Stimulated activated naive CD4-positive, alpha-beta T cell treated with Interleukin-2 at 50 U/mL for 16 hours (primary cell): ENCODE measurements at places on chromosomes 11 and 22.

DNA sequence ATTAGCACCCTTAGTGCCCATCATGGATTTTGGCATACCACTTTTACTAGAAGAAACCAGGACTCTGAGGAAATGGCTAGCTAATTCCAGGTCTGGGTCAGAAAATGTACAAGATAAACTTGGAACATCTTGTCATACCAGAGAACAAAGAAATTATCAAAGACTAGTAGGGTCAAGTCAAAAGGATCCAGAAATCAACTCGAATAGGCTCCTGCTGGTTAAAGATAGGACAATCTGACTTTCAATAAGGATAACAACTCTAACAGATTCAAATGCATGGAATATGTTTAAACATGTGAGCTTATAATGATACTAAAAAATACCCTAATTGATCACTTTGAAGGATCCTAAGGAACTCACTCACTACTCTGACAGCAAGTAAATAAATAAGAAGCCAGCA lies 18.9 kb downstream of the GAB2 start:
- DNase-seq = no peak

- DNase-seq = no peak
These were observed 33.4 kb upstream of the LYVE1 start for GRCh38 chr11:10601837-10602236.

DNA sequence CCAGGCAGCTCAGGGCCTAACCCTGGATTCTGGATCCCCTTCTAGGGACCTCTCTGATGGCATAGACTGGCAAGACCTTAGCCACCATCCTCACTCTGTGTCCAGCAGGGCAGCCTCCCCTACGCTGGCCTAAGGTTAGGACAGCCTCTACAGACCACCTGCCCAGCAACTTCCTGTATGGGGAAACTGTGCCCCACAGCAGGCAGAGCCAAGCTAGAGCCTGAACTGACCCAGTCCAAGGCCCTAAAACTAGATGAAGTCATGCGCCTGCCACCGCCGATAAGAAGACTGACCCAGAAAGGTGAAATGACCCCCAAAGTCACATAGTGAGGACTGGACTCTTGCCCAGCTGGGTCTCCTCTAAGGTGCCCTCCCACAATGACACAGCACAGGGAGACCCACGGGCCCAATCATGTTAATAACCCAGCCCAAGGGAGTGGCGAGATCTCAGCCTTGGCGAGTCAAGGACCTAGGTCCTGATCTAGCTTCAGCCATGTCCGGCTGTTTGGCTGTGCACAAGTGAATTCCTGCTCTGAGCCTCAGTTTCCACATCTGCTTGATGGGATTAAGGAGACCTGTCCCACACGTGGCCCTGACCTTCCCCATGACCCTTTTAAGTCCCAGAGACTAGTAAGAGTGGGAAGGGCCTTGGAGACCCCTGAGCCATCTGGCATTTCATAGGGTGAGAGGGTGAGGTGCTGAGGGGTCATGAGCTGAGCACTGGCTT lies 17.6 kb downstream of the STARD10 start:
- DNase-seq = no peak

GRCh38 chr22:50460938-50461337 lies 13.9 kb downstream of the SBF1 start:
- no peak for DNase-seq

DNA sequence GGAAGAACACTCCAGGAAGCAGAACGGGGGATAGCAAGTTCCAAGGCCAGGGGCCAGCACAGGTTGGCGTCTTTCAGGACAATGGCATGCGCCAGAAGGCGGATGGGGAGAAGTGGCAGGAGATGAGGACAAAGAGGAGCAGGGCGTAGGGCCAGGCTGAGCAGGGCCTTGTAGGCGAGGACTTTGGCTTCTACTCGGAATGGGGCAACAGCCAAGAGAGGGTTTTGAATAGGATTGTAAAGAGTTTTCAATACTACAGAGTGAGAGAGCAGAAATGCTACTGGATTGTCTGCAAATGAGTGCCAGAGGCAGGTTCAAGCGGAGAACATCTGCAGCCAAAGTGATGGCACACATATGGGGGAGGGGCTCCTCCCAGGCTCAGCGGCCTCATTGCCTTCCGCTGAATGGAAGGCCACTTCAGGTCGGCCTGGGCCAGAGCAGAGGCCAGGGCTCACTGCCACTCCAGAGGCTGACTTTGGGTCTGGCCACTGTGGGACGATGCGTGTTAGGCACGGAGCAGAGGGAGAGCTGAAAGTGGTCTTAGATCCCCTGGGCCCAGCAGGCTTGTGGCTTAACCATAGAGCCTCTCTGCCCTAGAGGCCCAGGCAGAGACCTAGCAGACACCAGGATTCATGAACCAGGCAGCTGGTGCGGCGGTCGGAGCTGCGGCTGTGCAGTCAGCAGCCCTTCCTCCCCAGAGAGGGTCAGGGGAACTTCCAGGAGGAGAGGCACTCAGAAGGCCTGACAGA lies 118.2 kb downstream of the DSCAML1 start:
- no peak for DNase-seq

GRCh38 chr11:67436459-67437081 lies 912 bp downstream of the PTPRCAP start:
- peak; percentile 61 for DNase-seq

- no peak for DNase-seq
These were observed 389.1 kb upstream of the TENM4 start for GRCh38 chr11:79829891-79830290.

DNA sequence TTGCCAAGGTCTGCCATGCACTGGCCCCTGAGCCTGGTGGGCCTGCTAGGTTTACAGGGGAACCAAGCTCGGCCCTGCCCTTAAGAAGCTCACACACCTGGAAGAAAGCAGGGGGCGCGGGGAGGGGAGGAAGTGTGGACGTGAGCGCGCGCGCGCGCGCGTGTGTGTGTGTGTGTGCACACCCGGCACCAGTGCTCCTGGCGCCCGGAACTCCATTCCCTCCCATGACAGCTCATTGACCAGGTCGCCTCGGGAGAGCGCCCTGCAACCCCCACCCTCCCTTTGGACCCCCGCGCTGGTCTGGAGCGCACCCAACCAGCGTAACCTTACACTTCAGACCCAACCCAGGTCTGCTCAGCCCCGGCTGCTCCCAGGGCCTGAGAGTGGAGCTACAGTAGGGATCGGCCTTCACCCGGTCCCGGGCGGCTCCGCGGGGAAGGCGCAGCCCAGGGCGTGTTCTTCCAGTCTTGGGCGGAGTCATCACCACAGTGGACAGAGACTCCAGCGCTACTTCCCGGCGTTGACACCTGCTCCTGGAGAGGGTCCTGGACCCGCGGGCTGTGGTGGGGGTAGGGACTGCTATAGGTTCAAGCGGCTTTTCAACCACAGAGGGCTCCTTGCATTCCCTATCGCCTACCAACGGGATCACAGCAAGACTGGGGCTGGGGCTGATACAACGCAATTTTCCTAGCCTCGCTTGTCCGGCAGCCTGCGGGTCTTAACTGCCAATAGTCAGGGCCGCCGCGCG lies 1.5 kb downstream of the GALNT18 start:
- DNase-seq = no peak

- no peak for DNase-seq
These were observed 135.9 kb downstream of the FDX1 start for GRCh38 chr11:110565357-110566336.

DNA sequence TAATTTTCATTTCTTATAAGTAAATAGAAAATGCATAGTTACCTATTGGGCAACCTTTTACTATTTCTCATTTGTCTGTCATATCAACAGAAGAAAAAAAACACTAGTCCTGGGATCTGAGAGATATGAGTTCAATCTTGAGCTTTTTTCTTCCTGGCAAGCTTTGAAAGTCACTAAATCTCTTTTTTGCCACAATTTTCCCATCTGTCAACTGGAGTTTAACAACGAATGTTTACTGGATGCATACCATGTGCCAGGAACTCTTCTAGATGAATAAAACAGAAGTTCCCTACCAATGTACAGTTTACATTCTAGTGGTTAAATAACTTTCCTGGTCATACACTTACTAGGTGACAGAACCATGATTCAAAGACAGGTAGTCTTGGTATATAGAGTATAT lies 31.0 kb downstream of the FSHB start:
- DNase-seq = no peak
